AG04450 (cell line): ENCODE measurements at places on chromosomes 1 and 21. TPM values are rescaled to one million over a fixed set of nuclear protein-coding genes. Genes with fewer than 3 reads are reported as not detected.

Gene GPX7
- 14.1 and 16.9 TPM in 2 replicates for polyA plus RNA-seq

Gene LYPD8
- not detected in 2 replicates for polyA plus RNA-seq

Gene VWA5B1
- polyA plus RNA-seq, result not detected in 2 replicates

Gene AUNIP
- 0.97 and 1.1 TPM in 2 replicates for polyA plus RNA-seq

Gene GUCA2B
- polyA plus RNA-seq, result not detected in 2 replicates

Gene CHRM3
- polyA plus RNA-seq, result 0.02 TPM in 1 of 2 replicates, not detected in the other

Gene GPR161
- 14.1 and 19.4 TPM in 2 replicates for polyA plus RNA-seq

Gene C1orf185
- polyA plus RNA-seq, result not detected in 2 replicates

Gene RGS16
- 0.10 and 0.11 TPM in 2 replicates for polyA plus RNA-seq

Gene TNFRSF1B
- 5.9 and 6.2 TPM in 2 replicates for polyA plus RNA-seq

Gene CYP4A11
- not detected in 2 replicates for polyA plus RNA-seq

Gene TEX38
- not detected in 2 replicates for polyA plus RNA-seq

Gene LCE1A
- polyA plus RNA-seq, result not detected in 2 replicates

Gene SPRR2A
- not detected in 2 replicates for polyA plus RNA-seq

Gene SPRR1A
- polyA plus RNA-seq, result not detected in 2 replicates

Gene LCE1C
- polyA plus RNA-seq, result not detected in 2 replicates

Gene TYW3
- polyA plus RNA-seq, result 23.6 and 34.4 TPM in 2 replicates
